Stimulated activated CD8-positive, alpha-beta memory T cell treated with anti-CD3 and anti-CD28 coated beads, Interleukin-4, amount 100 ng/mL, for 4 hours (primary cell): ENCODE measurements at places on chromosomes 12 and 14.

DNA sequence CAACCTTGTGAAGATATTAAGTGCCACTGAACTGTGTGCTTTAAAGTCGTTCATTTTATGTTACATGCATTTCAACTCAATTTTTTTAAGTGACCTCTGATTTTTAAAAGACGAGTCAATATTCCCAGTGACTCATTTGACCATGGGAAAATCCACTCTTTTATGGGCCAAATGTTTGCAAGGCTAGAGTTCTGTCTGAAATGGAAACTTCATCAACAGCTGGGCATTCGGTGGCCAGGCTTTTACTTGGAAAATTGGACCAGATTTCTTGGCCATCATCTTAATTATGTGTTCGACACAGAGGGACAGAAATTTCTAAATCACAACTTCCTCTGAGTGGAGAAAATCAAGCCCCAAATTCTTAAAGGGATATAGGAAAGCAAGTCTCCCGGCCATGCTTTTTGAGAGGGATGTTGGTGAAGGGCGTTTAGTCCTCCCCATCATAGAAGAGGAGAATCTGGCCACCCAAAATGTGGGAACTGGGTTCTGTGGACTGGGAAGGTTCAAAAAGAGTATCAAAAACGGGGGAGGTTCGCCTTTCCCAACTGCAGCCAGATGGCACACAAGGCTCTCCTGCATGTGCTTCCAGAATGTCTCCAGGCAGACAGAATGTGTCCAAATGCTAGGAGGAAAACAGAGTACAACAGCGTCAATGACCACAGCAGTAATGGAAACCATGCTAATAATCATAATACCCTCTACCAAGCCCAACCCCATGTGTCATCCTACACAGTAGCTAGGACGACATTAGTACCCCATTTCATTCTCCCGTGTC lies 40.9 kb upstream of the FZD10 start:
- no peak for DNase-seq

DNA sequence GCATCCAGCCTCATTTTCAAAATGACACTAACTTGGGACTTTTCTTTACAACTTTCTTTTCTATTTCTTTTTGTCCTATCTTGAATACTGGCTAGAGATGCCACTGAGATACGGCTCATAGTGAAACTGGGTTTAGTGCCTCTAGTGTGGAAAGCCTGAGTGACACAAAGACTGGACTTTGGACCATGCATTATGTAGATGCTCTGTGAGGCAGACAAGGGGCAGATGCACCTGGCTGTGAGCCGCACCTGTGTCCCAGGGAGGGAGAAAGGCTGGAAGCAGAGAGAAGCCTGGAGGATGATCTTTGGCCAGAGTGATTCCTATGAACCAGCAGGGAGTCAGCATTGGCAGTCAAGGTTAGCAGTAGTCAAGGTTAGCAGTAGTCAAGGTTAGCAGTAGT lies 852.3 kb upstream of the TMEM132C start:
- DNase-seq, result no peak

DNA sequence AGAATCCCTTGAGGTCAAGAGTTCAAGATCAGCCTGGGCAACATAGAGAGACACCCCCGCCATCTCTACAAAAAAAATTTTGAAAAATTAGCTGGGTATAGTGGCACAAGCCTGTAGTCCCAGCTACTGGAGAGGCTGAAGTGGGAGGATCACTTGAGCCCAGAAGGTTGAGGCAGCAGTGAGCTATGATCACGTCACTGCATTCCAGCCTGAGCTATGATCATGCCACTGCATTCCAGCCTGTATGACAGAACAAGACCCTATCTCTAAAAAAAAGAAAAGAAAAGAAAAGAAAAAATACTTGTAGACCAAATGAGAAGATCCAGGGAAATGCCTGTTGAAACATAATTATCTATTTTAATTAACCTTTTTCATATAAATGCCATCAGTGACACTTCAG lies 93.8 kb upstream of the MDM1 start:
- no peak for DNase-seq

- no peak for DNase-seq
Measured at GRCh38 chr12:87015352-87015751, 759.2 kb upstream of the MGAT4C start.

- no peak for DNase-seq
Measured at GRCh38 chr12:9144730-9145106, 29.0 kb upstream of the A2M start.

DNA sequence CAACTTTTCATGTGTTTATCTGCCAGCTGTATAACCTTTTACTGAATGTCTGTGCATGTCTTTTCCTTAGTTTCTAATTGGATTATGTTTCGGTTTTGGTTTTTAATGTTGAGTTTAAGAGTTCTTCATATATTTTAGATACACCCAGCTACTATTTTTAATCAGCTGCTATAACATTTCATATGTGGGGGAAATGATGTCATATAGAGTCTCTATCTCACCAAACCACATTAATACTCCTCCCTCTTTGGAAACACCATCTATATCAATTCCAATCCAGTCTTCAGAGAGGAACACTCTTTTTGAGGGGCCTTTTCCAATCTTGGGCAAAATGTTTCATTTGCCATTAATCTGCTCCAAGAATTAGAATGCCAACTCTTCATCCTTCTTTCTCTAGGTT lies 28.5 kb upstream of the GCH1 start:
- DNase-seq, result no peak

GRCh38 chr14:104316723-104317491 lies 178.5 kb downstream of the KIF26A start:
- no peak for DNase-seq

GRCh38 chr12:97398704-97399103 lies 63.9 kb upstream of the RMST start:
- no peak for DNase-seq

GRCh38 chr12:90543841-90544240 lies 411.1 kb downstream of the CCER1 start:
- no peak for DNase-seq
